ENCODE measurements at places on chromosomes 5 and 9.
A peak's percentile ranks its signal among the peaks of the same experiment; 100 is the strongest.

DNA sequence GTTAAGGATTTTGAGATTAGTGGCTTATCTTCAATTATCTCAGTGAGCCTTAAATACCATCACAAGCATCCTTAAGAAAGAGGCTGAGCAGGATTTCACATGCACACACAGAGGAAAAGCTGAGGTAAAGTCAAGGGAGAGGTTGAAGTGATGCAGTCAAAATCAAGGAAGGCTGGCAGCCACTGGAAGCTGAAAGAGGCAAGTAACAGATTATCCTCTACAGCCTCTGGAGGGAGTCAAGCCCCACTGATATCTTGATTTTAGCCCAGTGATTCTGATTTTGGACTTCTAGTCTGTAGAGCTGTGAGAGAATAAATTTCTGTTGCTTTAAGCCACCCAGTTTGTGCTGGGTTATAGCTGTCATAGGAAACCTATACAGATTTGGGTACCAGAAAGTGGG is 80.1 kb downstream of the ANKRD31 start:
- DNase-seq: no peak

- DNase-seq: no peak
Measured at GRCh38 chr9:78005231-78006002, 26.2 kb downstream of the GNAQ start.

GRCh38 chr5:34022121-34022705 is 14.4 kb upstream of the AMACR start:
- peak; percentile 9 for DNase-seq

- DNase-seq: no peak
Measured at GRCh38 chr9:18766989-18767550, 265.9 kb downstream of the SAXO1 start.

DNA sequence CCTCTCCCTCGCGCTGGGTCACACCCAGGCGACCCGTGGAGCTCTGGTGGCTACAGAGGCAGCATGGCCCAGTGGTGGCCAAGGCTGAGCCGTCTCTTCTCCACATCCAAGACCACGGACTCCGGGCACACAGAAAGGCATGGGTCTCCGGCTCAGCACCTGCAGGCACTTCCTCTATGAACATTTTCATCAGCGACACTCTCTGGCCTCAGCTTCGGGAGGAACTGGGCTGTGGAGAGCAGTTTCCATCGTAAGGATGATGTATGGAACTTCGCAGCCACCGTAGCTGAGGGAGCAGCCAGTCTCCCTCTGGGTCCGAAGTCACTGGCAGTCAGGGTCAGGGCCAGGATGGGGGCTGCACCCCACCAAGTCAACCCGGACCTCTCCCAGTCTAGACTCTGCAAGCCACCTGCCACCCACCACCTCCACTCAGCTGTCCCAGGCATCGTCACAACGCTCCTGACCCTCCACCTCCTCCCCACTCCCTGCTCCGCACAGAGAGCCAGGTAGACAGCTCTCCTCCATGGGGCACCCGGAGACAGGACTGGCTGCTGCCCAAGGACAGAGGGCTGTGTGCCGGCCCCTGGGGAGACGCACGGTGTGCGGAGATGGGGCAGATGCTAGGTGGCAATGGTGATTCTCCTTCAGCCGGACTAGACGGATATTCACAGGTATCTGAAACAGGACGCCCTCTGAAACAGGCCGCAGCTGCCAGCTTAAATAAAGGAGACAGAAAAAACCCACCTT is 9.7 kb downstream of the QSOX2 start:
- no peak for DNase-seq

DNA sequence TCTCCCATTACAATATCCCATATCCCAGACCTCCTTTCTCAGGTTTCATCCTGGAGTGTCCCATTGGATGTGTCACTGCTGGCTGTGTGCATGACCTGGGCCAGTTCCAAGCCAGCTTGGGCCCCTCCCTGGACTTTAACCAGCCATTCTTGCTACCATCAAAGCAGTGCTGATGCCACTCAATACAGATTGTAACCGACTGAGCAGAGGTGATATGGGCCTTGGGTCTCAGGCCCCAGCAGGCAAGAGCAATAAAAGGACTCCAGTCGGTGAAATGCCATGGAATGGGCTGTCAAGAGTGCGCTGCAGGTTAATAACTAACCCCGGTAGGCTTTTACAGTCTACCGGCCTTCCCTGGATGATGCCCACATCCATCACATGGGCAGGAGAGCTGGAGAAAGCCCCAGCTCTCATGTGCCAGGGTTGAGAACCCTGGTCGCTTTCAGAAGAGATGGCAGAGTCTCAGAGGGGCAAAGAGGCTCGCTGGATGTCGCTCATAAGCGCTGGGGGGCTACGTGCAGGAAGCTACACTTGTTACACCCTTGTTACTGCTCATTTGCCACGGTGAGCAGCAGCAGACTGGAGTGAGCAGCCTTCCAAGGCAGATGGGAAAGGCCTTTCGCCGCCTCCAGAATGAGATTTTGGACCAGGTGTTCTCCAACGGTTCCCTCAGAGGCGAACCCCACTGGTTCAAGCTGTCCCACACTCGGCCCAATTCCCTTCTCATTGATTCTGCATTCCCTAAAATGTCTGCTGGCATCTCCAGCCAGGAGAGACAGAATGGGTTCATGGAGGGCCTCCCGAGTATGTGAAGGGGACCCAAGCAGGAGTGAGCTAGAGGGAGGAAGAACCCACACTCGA is 13.2 kb downstream of the EPB41L4B start:
- no peak for DNase-seq

DNA sequence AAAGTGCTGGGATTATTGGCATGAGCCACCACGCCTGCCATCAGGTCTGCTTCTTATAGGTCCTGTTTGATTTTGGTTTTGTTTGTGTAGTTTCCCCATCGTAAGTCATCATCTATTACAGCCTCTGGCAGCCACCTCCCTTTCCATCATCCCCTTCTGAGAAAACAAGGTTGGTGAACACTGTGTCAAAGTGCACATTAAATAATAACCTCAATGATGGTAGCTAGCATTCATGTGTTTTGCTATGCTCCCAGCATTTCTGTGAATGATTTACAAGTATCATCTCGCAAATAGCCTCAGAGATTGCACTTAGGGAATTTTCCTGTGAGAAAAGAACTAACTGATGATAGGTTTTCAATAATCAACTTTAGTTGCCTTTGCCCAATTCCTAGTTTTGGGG is 9.9 kb downstream of the PRUNE2 start:
- DNase-seq: no peak

DNA sequence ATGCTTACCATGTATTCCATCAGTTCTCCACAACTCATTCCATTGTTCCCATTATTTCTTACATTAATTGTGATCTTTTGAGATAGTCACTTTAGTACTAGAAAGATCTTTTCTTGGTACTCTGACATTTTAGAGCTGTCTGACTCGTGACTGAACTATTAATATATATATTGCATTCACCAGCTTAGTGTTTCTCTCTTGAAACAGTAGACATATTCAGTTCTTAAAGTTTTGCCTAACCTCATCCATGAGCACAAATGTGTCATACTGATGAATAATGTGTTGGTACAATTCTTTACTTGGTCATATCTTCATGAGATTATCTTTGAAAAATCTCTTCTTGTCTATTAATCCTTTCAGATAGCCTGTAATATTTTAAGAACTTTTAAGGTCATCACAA is 74.3 kb downstream of the NLN start:
- DNase-seq: no peak

- no peak for DNase-seq
Measured at GRCh38 chr5:76808141-76808691, 10.6 kb upstream of the F2RL1 start.

- no peak for DNase-seq
Measured at GRCh38 chr9:13675638-13676000, 396.1 kb upstream of the MPDZ start.

GRCh38 chr5:139808481-139809330 is 13.1 kb downstream of the PSD2 start:
- DNase-seq: no peak

GRCh38 chr9:13707612-13708576 is 428.4 kb upstream of the MPDZ start:
- no peak for DNase-seq

DNA sequence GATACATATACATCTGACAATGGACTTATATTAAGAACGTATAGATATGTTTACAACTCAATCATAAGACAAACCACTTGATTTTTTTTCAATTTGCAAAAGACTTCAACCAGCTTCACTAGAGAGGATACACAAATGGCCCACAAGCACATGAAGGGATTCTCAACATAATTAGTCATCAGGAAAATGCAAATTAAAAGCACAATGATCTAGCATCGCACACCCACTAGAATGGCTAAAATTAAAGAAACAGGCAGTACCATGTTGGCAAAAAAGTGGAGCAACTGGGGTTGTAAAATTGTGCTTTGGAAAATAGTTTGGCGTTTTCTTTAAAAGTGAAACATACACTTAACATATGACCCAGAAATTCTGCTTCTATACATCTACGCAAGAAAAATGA is 80.0 kb upstream of the TRIO start:
- DNase-seq: no peak

DNA sequence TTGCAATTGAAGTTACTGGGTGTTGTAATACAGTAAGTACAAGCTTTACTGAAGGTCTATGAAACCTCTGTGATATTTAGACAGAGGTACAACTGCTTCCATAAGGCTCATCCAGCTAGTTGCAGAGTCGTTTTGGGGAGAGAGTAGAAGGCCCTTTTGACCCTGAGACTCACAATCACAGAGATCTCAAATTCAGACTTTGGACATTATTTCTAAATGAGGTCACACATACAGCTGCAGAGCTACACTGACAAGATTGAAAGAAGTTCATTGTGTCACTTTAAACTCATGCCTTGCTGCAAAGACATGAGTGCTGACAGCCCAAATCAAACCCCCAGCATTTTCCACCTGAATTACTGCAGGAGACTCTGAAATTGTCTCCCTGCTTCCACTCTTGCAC is 205.9 kb upstream of the TMEM161B start:
- DNase-seq: no peak

- no peak for DNase-seq
Measured at GRCh38 chr9:131661568-131662288, 78.1 kb downstream of the RAPGEF1 start.

DNA sequence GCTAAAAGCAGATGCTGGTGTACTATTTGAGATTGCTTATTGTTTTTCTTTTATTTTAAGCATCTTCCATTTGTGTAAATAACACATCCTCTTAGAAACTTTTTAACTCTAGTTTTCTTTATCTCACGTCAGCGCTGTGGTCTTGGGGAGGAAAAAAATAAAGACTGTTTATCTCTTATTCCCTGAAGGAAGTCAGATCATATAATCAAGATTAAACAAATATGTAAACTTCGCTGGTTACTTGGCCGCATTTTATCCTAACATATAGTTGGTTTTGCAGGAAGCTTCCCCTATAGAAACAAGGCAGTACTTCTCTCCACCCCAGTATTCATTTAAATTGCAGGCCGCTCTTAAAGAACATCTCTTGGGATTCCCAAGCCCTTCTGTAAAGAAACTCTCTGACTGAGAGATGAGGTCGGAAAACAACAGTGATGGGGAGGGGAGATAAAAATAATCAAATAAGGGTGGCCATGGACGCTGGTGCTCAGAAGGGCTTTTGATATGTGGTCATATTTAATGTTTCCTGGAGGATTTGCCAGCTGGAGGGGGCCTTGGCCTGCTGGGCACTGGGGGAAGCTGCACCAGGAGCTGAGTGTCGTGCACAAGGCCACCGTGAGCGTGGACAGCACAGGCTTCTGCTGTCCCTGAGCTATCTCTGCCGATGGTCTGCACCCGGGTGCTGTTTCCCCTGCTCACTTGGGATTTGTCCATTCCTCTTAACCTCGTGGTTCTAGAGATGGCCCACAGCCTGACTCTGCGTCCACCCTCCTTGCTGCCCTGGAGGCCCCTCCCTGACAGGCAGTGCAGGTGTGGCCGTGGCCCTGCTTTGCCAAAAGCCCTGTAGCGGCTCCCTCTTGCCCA is 23.8 kb downstream of the NEURL1B start:
- no peak for DNase-seq

- DNase-seq: no peak
Measured at GRCh38 chr9:116471093-116471906, 215.8 kb upstream of the TRIM32 start.

DNA sequence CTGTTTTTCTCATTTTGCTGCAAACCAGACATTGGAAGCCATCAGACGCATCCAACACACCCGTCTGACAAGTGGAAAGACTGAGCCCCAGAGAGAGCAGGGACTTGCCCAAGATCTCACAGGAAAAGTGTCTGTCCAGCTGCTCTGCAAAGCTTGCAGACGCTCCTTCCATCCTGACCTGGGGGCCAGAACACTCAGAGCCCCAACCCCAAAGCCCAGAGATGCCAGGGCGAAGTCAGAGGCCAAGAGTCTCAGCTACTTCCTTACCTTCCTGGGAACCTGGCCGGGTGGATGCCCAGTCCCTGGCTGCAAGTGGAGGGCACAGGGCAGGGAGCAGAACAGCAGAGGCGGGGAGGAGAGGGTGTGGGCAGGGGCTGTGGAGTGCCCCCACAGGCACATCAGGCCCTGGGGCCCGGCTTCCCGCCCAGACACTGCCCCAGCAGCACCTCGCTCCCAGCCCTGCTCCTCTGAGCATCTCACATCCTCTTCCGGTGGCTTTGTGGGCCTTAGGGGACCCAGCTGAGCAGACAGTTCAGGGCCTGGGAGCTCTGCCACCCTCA is 9.7 kb upstream of the RALGDS start:
- peak; percentile 78 for DNase-seq

DNA sequence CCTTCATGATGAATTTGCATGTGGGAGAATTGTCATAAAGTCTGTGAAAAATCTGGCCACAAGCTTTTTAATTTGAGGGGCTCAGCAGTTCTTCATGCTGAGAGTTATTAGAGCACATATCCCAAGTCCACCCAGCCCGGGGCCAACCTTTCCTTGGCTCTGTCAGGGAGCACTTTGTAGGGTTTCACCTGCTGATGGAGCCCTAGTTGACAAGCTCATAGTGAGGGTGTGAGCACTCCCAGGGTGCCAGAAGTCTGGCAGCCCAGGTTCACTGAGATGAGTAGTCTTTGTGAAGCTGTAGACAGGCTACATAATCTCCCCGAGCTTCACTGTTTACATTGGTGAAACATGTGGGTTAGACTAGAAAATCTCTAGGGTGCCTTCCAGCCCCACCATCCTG is 97.2 kb upstream of the NREP start:
- DNase-seq: no peak

- DNase-seq: no peak
Measured at GRCh38 chr9:105219291-105219805, 25.1 kb upstream of the SLC44A1 start.

GRCh38 chr9:121325387-121325786 is 44.7 kb downstream of the STOM start:
- no peak for DNase-seq

DNA sequence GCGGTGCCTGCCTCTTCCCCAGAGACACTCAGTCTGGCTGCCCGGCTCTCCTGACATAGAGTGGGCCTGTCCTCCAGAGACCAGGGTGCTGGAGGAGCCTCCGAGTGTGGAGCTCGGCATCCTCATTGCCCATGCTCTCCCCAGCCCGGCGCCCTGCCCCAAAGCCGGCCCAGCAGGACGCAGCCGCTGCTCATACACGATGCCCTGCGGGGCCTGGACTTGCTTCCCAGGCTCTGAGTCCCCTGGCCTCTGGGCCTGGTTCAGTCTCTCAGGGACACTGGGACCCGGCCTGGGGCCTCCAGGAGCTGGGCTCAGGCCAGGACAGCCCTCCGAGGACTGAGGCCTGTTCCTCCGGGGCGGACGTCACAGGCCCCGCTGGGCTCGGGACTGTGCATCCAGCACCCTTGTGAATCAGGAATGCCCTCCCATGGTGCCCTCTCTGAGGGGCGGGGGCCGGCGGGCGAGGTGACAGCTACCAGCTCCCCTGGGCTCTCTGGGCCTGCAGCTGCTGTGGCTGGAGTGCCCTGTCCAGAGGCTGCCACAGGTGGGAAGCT is 23.2 kb downstream of the TPPP start:
- no peak for DNase-seq

Data from GM19239 (cell line).